ENCODE measurements at places on chromosomes 6 and 20. TPM values are rescaled to one million over a fixed set of nuclear protein-coding genes. Genes with fewer than 3 reads are reported as not detected.
A peak's percentile ranks its signal among the peaks of the same experiment; 100 is the strongest.

The BTNL2 gene
- not detected for total RNA-seq

- no peak for DNase-seq
Observed at GRCh38 chr6:162621246-162621645, 106.3 kb downstream of the PRKN start.

- DNase-seq, result no peak
Observed at GRCh38 chr6:152993431-152993830, 9.1 kb downstream of the MTRF1L start.

- no peak for DNase-seq
Observed at GRCh38 chr6:129895692-129896091, 34.6 kb upstream of the TMEM244 start.

DNA sequence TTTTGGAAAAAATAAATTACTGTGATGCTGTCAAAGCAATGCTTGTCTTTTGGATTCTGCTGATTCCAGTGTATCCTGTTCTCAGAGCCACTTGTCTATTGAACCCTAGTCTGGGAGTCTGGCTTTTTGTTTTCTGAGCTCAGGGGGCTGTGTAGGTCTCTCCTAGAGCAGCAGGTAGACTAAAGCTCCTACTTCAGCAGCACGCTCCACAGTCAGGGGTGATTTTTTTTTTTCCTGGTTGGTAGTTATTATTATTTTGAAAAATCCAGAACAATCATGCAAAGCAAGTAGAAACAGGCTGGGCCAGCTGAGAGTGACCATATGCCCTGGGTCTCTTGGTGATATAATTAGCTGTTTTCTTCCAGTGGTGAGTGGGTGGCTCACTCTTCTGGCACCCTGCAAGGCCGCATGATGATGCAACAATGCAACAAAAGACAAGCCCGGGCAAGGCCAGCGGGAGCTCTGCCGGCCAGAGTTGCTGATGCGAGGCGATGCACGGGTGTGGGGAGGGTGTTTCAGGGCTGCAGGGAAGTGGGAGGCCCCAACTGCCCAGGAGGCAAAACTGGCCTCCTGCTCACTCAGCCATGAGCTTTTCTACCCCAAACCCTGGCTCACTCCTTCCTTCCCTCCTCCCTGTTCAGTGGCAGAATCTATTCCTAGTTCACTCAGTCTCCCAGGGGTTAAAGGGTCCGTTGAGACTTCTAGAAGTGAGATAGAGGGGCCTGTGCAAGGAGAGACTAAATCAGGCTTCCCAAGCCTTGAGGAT is 11.5 kb upstream of the CDKN1A start:
- DNase-seq, result peak; percentile 48

GRCh38 chr6:139053382-139053781 is 24.8 kb downstream of the ABRACL start:
- DNase-seq, result no peak

- peak; percentile 61 for DNase-seq
Observed at GRCh38 chr6:138800377-138801150, 4.7 kb downstream of the ECT2L start.

- DNase-seq, result no peak
Observed at GRCh38 chr6:86793649-86794048, 143.7 kb upstream of the HTR1E start.

- DNase-seq, result no peak
Observed at GRCh38 chr6:111041917-111042316, 45.4 kb upstream of the SLC16A10 start.

Measured in lung microvascular endothelial cell (primary cell).